ENCODE measurements at places on chromosomes 11 and 22. TPM values are rescaled to one million over a fixed set of nuclear protein-coding genes. Genes with fewer than 3 reads are reported as not detected.

GRCh38 chr11:103420593-103420992 is 311.4 kb downstream of the DYNC2H1 start:
- H3K4me3 ChIP-seq: no peak overlapping the region
- no peak for DNase-seq
- H3K27me3 ChIP-seq: no peaks in the 10 kb centered on the region
- no peaks in the 10 kb centered on the region for H3K4me1 ChIP-seq
- no peak overlapping the region for H3K27ac ChIP-seq
- H3K36me3 ChIP-seq: no peaks in the 10 kb centered on the region

DNA sequence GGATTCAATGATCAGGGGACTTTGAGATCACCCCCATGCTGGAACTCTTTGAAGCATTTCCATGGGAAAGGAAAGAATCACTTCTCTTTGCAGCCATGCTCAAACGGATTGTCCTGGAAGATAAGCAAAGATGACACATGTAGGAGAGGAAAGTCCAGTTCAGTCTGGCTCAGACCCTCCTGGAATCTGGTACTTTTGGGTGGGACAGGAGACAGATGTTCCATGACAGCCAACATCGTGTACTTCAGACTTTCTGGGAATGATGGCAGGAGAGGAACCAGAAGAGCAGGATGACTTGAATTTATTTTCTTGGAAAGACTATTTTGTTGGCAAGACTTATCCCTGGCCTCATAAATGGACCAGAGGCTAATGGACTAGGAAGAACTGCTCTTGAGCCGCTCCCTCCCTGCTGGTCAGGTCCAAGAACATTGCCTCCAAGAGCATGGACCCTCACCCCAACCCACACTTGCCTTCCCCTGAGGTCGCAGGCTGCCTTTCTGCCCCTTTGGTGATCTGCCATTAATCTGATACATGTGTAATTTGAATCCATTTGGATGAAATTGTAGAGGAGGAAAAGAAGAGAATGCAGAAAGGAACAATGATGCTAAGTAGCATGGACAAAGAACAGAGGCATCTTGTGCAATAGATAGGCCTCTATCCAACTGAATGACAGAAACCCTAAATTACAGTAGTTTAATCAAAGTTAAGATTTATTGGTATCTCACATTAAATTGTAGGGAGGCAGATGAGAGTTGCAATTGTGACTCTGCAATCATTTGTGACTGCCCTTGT is 201.0 kb downstream of the SNX19 start:
- DNase-seq: no peak
- H3K27ac ChIP-seq: no peak overlapping the region
- peaks cover 9% of the 10 kb centered on the region for H3K4me1 ChIP-seq
- no peaks in the 10 kb centered on the region for H3K36me3 ChIP-seq
- H3K27me3 ChIP-seq: no peaks in the 10 kb centered on the region

- H3K4me1 ChIP-seq: no peaks in the 10 kb centered on the region
- no peak overlapping the region for H3K27ac ChIP-seq
- H3K4me3 ChIP-seq: no peak overlapping the region
Observed at GRCh38 chr22:17120281-17120680, 879 bp downstream of the TMEM121B start.

- no peaks in the 10 kb centered on the region for H3K27me3 ChIP-seq
- H3K4me1 ChIP-seq: no peaks in the 10 kb centered on the region
- no peak overlapping the region for H3K27ac ChIP-seq
- no peak for DNase-seq
- H3K4me3 ChIP-seq: no peak overlapping the region
Observed at GRCh38 chr11:109088086-109088485, 333.9 kb upstream of the C11orf87 start.

- no peak for DNase-seq
- no peak overlapping the region for H3K4me3 ChIP-seq
- H3K4me1 ChIP-seq: no peaks in the 10 kb centered on the region
- no peak overlapping the region for H3K27ac ChIP-seq
- H3K27me3 ChIP-seq: no peaks in the 10 kb centered on the region
Observed at GRCh38 chr11:62324731-62325556, 12.3 kb upstream of the ASRGL1 start.

DNA sequence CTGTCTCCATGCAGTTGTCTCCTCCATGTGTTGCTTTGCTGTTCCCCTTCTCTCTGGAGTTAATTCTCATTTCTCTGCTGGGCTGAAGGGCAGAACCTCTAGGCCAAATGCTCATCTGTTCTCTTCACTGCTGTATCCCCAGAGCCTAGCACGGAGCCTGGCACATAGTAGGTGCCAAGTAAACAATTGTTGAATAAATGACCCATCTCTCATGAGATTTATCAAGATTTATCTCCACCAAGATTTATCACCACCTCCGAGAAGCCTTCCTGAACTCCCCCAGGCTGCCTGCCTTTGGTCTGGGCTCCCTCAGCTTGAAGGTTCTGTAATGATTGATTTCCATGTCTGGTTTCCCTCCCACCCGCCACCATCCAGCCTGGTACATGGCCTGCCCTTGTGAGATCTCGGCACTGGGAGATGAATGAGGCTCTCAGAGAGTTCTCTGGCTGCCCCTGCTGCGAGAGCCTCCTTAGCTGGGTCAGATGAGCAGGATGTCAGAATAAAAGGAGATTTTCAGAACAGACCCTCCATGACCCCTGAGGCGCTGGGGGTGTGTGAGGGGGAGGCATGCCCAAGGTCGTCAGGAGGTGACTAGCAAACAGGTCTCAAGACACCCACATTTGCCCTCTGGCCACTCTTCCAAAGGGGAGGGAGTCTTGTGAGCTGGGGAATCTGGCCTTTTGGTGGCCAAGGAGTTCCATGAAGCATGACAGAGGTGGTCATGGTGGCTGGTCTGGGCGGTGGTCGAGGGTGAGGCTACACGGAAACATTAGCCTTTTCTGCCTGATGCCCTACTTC is 2.4 kb upstream of the GDPD5 start:
- H3K27ac ChIP-seq: no peak overlapping the region
- H3K4me1 ChIP-seq: no peaks in the 10 kb centered on the region
- H3K36me3 ChIP-seq: no peaks in the 10 kb centered on the region
- H3K4me3 ChIP-seq: no peak overlapping the region
- DNase-seq: no peak

The CHRDL2 gene
- not detected for polyA plus RNA-seq

DNA sequence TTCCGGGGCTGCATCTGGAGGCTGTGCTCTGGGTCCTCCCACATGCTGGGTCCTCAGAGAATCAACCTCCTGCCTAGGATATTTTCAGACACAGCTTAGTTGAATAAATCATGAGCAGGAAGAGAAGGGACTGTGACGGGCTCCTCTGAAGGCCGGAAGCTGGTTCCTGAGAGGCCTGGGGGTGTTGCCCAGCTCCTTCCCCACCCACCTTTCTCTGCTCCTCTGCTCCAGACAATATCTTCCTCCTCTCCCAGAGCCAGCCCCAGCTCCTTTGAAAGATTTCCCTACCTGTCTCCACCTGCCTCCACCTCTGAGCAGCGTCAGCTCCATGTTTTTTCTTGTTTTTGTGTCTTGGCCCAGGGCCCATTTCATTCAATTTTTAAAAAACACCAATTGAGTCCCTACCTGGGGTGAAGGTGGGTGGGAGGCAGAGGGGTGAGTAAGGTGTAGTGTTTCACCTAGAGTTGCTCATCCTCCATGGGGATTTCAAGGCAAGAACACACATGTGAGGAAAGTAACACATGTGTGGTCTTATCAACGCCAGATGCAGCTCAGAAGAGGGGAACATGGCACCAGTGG is 24.8 kb upstream of the THY1 start:
- no peak overlapping the region for H3K4me3 ChIP-seq
- H3K36me3 ChIP-seq: no peaks in the 10 kb centered on the region
- no peak for DNase-seq
- H3K27me3 ChIP-seq: no peaks in the 10 kb centered on the region
- H3K4me1 ChIP-seq: no peaks in the 10 kb centered on the region
- no peak overlapping the region for H3K27ac ChIP-seq

- H3K27ac ChIP-seq: no peak overlapping the region
- no peak for DNase-seq
- no peaks in the 10 kb centered on the region for H3K4me1 ChIP-seq
Observed at GRCh38 chr11:98056945-98057344, 963.8 kb upstream of the CNTN5 start.

The SCUBE2 gene
- polyA plus RNA-seq: 0.61 TPM

DNA sequence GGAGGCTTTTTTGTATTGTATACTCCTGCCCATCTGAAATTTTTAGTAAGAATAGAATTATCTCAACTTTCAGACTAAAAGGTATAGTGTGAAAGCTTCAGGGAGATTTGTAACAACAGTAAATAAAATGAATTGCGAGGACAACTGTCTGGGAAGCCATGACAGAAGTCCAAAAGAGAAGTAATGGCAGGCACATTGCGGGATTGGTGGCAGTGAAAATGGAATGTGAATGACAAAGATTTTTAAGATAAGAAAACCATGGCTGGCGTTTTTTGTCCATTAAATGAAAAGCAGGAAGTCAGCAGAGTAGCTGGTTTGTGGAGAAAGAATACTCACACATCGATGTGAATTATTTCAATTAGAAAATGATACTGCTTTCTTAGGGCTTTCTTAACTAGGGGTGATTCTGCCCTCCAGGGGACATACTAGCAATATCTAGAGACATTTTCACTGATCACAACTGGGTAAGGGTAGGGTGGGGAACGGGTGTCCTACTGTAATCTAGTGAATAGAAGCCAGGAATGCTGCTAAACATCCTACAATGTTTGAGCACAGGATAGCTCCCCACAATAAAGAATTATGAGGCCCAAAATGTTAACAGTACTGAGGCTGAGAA is 1.6 kb downstream of the NPAT start:
- H3K4me1 ChIP-seq: peaks cover 5% of the 10 kb centered on the region
- peak overlapping the region; percentile 83 for H3K4me3 ChIP-seq
- no peak for DNase-seq
- H3K27me3 ChIP-seq: no peaks in the 10 kb centered on the region

DNA sequence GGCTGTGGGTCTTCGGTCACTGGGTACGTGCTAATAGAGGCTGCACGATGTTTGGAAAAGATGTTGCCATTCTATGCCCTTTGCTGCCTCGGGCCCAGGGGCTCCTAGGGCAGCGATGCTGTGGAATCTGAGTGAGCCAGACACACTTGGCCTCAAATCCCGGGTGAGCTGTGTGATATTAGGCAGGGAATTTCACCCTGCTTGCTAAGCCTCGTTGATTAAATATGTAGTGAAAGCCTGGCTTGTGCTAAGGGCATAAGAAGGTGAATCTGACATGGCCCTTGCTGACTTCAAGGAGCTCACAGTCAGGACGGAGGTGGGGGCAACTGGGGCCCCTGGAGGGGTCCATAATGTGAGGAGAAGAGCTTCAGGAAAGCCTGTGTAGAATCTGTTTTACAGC is 5.4 kb upstream of the HMOX1 start:
- no peaks in the 10 kb centered on the region for H3K36me3 ChIP-seq
- DNase-seq: no peak
- H3K27me3 ChIP-seq: no peaks in the 10 kb centered on the region

The ASRGL1 gene
- 0.22 TPM for polyA plus RNA-seq

All from fibroblast of lung (primary cell).